ENCODE measurements at places on chromosomes 4 and X.

DNA sequence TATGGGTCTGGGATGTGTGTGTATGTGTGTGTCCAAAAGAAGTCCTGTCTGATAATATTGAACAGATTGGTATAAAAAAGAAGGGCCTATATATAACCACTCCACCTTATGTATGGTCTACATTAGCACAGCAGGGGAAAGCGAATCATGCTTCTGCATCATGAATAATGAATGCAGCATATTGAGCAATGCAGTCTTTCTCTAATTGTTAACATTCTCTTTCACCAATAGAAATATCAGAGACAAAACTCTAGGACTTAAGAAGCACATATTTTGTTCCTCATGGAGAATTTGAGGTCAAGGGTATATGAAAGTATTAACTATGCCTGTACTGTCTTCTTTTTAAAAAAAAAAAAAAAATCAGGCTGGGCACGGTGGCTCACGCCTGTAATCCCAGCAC, 264.3 kb upstream of the NOCT start:
- no peak overlapping the region for H3K4me3 ChIP-seq
- H3K4me1 ChIP-seq = no peaks in the 10 kb centered on the region
- no peak overlapping the region for H3K27ac ChIP-seq
- peaks cover 4% of the 10 kb centered on the region for H3K27me3 ChIP-seq

DNA sequence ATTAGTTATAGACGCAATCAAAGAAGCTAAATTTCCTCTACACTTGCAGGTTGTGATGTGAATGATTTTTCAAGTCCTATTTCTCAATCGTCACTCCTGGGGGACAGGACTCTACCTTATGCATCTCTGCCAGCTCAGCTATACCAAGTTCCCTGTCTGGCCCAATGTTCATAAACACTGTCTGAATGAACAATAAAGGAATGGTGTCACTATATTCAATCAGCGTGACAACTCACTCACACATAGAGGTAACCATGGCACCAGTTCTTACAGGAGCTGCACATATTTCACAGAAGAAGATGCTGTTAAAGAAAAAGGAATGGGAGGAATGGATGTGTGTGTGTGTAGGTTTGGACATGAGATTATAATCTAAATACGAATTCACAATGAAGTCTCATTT, 280.6 kb downstream of the PPP1R2C start:
- DNase-seq = no peak
- no peaks in the 10 kb centered on the region for H3K36me3 ChIP-seq
- H3K27ac ChIP-seq = no peak overlapping the region
- H3K27me3 ChIP-seq = peaks cover 14% of the 10 kb centered on the region

DNA sequence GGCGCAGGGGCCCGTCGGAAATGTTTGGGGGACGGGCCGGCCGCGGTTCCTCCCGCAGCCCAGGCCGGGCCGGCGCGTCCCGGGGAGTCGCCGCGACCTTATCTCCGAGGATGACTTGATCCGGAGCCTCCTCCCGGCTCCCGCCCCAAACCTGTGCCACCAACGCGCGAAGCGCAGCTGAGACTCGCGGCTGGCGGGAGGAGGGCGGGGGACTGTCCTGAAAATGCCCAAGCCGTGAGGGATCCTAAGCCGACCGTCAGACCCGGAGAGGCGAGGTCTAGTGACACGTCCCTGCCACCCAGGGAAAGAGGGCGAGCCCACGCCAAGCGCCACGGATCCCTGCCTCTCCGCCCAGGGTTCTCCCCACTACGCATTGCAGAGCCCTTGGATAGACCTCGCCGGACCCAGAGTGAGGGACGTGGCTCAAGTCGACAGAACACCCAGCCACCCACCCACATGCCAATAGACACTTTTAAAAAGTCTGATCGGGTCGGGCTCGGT, 26.9 kb downstream of the UTP14A start:
- H3K27ac ChIP-seq = no peak overlapping the region
- no peaks in the 10 kb centered on the region for H3K36me3 ChIP-seq
- peaks cover 21% of the 10 kb centered on the region for H3K27me3 ChIP-seq
- no peaks in the 10 kb centered on the region for H3K4me1 ChIP-seq
- DNase-seq = no peak
- peak overlapping the region; percentile 68 for H3K4me3 ChIP-seq

GRCh38 chr4:102809190-102809589, 18.2 kb downstream of the UBE2D3 start:
- H3K36me3 ChIP-seq = peaks cover 63% of the 10 kb centered on the region
- peak overlapping the region; percentile 56 for H3K27ac ChIP-seq
- DNase-seq = no peak
- H3K27me3 ChIP-seq = no peaks in the 10 kb centered on the region

DNA sequence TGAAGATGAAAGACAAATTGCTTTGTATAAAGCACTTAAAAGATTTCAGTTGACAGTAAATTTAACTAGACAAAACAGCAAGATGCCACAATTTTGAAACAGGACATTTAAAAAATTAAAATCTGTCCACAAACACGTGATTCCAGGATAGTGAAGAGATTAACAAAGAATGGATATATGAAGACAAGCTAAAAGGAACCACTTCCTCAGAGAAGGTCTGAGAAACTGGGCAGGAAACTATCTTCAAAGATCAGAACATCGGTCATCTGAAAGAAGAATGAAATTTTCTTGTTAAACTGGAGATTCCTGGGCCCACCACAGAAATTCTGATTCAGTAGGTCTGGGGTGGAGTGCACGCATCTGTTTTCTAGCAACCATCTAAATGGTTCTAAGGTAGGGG, 1.4 kb downstream of the RWDD4 start:
- H3K4me3 ChIP-seq = peak overlapping the region; percentile 91
- H3K27ac ChIP-seq = peak overlapping the region; percentile 98
- H3K36me3 ChIP-seq = peaks cover 2% of the 10 kb centered on the region
- no peaks in the 10 kb centered on the region for H3K27me3 ChIP-seq
- peaks cover 41% of the 10 kb centered on the region for H3K4me1 ChIP-seq

DNA sequence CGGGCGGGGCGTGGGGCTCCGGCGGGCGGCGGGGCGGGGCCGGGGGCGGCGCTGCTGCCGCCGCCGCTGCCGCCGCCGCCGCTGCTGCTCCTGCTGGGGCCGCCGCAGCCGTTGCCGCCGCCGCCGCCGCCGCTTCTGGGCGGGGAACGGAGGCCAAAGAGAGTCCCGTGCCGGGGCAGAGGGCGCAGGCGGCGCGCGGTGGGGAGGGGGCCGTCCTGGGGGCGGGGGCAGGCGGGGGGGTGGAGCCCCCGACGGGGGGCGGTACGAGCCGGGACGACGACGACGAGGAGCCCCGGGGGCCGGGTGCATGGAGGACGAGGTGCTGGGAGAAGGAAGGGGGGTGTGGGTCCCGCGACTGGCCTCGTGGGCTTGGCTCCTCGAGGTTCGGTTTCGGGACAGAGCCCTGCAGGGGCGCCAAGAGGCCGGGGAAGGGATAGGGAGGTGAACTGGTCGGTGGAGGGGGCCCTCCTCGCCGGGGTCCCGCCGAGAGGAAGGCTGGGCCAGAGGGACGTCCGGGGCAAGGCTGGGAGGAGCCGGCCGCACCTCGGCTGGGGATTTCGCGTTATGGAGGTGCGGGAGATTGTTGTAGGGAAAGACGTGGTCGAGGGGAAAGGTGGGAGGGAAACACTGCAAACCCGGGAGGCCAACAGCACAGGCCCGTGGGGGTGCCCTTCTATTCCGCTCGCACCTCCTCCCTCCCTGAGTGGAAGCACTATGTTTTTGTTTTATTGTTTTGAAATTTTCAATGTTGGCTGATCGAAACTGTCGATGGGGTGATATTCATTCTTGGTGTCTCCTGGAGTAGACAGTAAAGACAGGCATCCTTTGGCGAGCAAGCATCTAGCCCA, 1.9 kb downstream of the BCORL1 start:
- H3K27ac ChIP-seq = peak overlapping the region; percentile 61
- peaks cover 7% of the 10 kb centered on the region for H3K4me1 ChIP-seq
- peaks cover 1% of the 10 kb centered on the region for H3K36me3 ChIP-seq
- peak overlapping the region; percentile 87 for H3K4me3 ChIP-seq
- peaks cover under 1% of the 10 kb centered on the region for H3K27me3 ChIP-seq
- peak; percentile 50 for DNase-seq

DNA sequence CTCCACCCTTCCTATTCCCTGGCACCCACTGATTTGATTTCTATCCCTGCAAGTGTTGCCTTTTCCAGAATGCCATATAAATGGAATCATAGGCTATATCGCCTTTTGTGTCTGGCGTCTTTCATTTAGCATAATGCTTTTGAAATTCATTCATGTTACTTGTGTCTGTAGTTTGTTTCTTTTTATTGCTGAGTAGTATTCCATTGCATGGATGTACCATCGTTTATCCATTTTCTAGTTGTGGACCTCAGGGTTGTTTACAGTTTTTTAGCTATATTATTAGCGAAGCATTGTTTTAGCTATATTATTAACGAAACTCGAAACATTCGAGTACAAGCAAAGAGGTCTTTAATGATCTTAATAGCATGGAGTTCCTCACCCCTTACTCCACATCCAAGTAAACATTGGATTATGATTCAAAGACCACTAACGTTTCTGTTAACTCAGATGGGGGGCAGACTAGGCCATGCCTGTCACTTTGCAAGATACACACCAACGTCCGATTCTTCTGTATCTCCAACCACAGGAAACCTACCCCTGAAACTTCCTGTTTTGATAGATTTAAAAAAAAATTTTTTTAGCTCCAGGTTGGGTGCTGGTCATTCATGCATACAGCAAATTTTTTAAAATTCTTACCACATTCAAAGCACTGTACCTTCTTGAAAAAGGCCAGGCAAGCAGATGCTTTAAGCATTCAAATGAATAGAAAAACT, 1.1 kb downstream of the DCK start:
- H3K27me3 ChIP-seq = no peaks in the 10 kb centered on the region
- peaks cover 49% of the 10 kb centered on the region for H3K4me1 ChIP-seq
- H3K36me3 ChIP-seq = peaks cover 17% of the 10 kb centered on the region
- peak overlapping the region; percentile 94 for H3K27ac ChIP-seq

DNA sequence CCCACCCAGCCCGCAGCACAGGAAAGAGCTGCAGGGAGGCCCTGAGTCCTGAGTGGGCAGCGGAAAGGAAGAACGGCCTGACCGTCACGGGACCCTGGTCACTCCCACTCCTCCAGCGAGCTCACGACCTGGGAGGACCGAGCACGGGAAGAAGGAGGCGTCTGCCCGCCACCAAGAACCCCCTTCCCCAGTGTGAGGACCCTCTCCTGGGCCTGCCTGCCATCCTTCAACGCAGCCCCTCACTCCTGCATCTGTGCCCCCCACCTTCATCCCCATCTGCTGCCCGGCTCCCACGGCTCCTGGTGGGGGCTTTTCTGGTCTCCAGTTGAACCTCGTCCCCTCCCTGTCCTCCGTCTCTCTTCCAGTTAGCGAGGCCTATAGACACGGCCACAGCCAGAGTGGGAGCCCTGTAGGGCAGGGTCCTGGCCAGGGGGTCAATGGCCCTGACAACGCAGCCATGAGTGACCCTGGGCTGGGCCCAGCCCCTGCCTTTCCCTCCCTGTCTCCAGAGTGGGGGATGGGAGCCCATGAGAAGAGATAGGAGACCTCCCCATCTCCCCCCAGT, 41.3 kb upstream of the MXD4 start:
- H3K27me3 ChIP-seq = no peaks in the 10 kb centered on the region
- no peak for DNase-seq
- no peak overlapping the region for H3K27ac ChIP-seq
- H3K4me3 ChIP-seq = no peak overlapping the region
- H3K36me3 ChIP-seq = no peaks in the 10 kb centered on the region

DNA sequence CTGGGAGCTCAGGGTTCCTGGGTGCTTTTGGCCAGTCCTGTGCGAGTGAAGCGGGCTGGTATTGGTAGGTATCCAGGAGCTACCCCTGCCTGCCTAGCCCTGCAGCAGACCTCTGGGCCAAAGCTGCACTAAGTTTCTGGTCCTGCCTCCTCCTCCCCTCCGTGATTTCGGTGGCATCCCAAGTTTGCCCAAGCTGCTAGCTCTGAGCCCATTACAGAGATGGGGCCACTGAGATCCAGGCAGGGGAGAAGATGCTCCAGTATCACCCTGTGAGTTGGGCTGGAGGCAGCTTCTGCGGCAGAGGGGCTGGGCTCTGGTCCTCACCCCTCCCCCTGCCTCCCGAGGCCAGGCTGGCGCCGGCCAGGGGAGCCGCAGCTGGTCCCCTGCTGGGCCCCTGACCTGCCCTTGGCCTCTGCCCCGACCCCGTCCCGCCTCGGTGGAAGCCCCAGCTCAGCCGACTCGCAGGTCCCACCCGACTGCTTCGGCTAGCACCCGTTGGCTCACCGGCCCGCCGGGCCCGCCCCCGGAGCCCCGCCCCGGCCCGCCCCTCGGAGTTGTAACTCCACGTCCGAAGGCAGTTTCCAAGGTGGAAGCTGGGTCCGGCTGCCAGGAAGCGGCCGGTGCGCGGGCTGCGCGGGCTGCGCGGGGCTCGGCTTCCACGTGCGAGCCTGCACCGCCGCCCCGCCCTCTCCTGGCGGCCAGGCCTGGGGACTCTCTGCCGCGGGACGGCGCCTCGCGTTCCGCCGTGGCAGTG, at the start of gene DUSP9:
TSS of gene DUSP9 (plus strand) at position 584 of the 754 bp plus-strand sequence. CDS start 751 bp downstream, outside the sequence.
- DNase-seq = no peak
- H3K4me1 ChIP-seq = peaks cover 6% of the 10 kb centered on the region
- H3K4me3 ChIP-seq = peak within 1 kb of the TSS; percentile 44

DNA sequence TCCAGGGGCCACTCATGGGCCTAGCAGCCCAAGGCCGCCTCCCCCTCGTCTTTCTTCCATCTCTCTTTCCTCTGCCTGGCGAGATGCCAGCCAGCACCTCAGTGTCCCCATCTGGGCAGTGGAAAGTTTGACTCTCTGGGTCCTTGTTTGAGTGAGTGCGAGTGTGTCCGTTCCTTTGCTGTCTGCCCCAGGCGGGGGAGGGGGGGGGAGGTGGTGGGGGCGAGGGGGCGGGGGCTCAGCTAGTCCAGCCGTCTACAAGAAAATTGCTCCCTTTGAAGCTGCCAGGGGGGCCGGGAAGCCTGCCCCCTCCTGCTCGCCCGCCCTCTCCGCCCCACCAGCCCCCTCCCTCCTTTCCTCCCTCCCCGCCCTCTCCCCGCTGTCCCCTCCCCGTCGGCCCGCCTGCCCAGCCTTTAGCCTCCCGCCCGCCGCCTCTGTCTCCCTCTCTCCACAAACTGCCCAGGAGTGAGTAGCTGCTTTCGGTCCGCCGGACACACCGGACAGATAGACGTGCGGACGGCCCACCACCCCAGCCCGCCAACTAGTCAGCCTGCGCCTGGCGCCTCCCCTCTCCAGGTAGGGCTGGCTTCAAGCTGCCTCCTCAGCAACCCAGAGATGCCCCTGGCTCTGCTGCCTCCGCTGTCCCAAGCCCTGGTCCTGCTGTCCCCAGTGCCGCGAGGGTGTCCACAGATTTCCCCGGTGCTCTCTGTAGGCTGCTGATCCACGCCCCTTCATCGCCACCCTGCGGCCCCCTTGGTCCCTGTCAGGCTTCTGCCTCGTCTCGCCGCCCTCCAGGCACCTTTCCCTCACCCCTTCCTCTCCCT, at the start of gene BGN:
TSS of gene BGN (plus strand) at position 440 of the 821 bp plus-strand sequence. CDS start 9,652 bp downstream, outside the sequence.
- H3K27me3 ChIP-seq = no peaks in the 10 kb centered on the region
- H3K4me3 ChIP-seq = no peak within 1 kb of the TSS
- H3K36me3 ChIP-seq = no peaks in the 10 kb centered on the region
- peak; percentile 18 for DNase-seq
- no peaks in the 10 kb centered on the region for H3K4me1 ChIP-seq

GRCh38 chr4:159434114-159434870, 331.4 kb downstream of the RAPGEF2 start:
- H3K4me1 ChIP-seq = peaks cover 13% of the 10 kb centered on the region
- no peaks in the 10 kb centered on the region for H3K36me3 ChIP-seq
- no peak for DNase-seq

Data from activated T-cell treated with anti-CD3 and anti-CD28 coated beads, Interleukin-2, amount 50 U/mL, for 72 hours (primary cell).